ENCODE measurements at places on chromosomes 12 and 14.

- no peak for DNase-seq
Measured at GRCh38 chr12:39616251-39616650, 3.4 kb downstream of the ABCD2 start.

GRCh38 chr12:52251367-52252051 is 18.5 kb downstream of the KRT7 start:
- no peak for DNase-seq

DNA sequence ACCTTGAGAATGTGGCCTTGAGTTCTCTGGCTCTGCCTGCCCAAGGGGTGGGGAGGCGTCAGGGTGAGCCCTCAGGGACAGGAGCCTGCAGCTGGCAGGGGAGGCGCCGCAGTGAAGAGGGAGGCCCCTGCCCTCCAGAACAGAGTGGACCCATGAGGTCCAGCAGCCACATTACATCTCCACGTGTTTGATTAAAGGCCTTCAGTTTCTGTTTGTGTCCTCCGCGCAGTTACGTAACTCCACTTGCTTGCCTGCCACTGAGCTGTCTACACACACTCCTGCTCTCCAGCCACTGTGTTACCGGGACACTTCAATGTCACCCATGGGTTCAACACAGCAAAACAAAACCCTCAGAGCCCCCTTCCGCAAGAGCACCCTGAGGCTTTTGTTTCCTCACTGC is 70.4 kb downstream of the CHGA start:
- no peak for DNase-seq

DNA sequence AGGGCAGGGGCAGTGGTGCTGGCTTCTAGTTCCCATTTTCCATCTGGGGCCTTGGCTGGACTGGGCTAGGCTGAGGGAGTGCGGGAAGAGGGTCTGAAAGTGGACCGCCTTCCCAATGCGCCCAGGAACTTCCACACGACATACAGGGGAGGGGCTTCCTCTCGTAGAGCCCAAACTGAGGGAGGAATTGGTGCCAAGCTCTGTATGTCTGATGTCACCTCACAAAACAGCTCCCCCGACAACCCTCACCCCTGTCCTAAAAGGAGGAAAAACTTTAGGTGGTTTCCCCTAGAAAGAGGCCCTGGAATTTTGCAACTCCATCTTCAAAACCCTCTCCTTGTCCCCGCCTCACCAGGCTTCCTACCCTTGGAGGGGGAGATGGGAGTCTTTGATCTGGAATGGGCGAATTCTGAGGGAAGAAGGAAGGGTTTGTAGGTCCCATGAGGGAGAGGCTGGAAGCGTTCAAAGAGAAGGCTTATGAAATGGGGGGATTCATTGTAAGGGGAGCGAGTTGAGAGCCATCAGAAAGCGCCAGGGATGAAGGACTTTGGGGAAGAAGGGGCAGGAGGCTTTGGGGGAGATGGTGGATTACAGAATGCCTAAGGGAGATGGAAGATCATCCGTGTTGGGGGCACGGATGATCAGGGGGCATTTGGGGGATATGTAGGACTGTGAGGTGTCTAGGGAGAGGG is 844 bp downstream of the GLTP start:
- no peak for DNase-seq

GRCh38 chr14:73230051-73230450 is 7.3 kb upstream of the PAPLN start:
- DNase-seq, result no peak

- DNase-seq, result no peak
Measured at GRCh38 chr14:59925797-59926196, 5.9 kb downstream of the LRRC9 start.

- no peak for DNase-seq
Measured at GRCh38 chr12:11868027-11868426, 202.7 kb upstream of the BCL2L14 start.

GRCh38 chr12:59444932-59445331 is 150.9 kb upstream of the SLC16A7 start:
- no peak for DNase-seq

DNA sequence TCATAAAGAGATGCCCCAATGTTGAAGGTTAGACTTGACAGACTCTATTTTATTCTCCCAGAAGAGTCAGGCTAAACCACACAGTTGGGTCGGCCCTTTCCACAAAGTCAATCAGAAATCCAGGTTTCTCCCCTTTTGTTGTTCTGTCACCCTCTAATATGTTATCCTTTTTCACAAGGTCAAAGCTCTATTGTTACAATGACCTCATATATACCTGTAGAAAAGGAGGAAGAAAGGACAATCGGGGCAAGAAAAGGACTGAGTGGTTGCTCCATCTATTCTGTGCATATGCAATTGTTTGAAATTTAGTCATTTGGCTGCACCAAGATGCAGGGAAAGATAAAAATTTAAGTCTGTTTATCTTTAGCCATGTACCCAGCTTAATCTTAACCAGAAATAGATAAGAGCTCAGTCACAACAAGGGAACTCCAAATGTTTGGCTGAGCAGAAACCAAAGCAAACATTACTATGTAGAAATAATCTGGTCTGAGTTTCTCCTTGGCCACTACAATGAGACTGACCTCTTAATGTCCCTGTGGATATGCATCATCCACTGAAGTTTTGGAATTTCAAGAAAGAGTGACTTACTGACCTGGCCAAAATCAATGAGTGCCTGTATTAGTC is 503.7 kb downstream of the GALC start:
- DNase-seq, result no peak

DNA sequence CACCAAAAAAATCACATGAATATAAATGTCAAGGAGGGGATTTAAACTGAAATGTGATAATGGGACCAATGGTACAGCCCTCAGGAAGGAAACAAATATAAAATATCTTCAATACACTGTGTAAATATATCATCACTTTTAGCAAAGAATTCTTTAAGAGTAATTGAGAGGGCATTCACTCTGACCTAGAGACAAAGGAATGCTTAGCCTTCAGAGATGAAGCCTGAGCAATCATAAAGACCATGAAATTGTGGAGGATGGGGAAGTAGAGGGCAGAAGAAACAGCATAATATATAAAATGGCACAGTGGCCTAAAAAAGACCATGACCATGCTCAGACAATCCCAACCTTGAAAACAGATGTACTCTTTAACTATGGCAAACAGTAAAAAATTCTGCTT is 20.4 kb downstream of the YAF2 start:
- DNase-seq, result no peak

- DNase-seq, result no peak
Measured at GRCh38 chr14:71050227-71050823, 143.1 kb downstream of the PCNX1 start.

- no peak for DNase-seq
Measured at GRCh38 chr12:124388679-124389137, 93.8 kb downstream of the RFLNA start.

- DNase-seq, result no peak
Measured at GRCh38 chr12:38954238-38954873, 49.0 kb upstream of the CPNE8 start.

- no peak for DNase-seq
Measured at GRCh38 chr12:104653730-104654664, 197.2 kb downstream of the CHST11 start.

- no peak for DNase-seq
Measured at GRCh38 chr12:130619385-130620001, 96.6 kb downstream of the RIMBP2 start.

DNA sequence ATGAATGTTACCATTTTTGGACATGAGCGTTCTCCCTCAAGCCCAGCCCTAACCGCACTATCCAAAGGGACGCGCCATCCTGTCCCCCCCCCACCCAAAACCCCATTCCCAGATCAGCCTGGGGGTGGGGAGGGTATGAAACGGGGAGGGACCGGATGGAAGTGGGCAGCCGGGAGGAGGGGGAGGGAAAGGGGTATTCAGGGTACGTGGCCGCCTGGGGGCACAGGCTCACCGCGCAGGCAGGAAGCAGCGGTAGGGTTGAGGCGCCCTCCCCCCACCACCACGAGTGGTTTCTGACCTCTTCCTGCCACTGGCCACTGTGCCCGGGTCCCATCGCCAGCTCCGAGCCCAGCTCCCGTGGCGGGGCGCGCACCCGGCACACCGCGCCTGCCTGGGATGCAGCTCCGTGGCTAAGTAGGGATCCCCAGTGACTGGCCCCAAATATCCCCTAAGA is 1.4 kb downstream of the ACTN1 start:
- no peak for DNase-seq

DNA sequence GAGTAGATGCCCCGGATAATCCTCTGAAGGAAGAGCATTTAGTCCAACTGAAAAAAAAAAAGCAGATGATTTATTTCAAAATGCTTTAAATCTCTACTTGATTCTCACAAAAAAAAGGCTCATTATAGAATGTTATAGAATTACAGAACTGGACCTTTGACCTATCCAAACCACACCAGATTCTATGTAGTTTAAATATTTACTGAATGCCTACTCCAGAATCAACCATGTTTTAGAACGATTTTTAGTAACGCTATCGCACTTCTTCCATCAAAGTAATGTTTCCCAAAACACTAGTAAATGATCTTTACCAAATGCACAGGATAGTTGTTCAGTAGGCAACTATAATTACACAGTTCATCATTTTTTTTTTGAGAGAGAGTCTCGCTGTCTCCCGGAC is 2.6 kb downstream of the RPS29 start:
- no peak for DNase-seq

DNA sequence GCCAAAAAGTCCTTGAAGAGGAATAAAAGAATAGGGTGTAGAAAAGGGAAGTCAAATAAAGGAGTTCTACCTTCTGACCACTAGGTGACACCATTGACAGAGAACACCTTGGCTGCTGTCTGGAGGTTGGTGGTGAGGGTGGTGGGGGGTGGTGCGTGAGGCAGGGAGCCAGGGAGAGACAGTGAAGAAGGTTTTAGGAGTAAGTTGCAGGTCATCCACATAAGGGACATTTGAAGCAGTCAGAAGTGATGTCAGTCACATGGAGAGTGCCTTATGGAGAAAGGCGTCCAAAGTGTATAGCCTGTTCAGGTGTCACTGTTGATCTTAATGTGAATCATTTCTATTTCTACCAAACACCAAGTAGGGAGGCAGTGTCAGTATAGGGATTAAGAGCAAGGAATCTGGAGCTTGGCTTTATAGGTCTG is 279.3 kb upstream of the DDHD1 start:
- peak; percentile 20 for DNase-seq

GRCh38 chr12:112524676-112525425 is 106.1 kb downstream of the PTPN11 start:
- no peak for DNase-seq

GRCh38 chr12:50222275-50222783 is 55.2 kb upstream of the CERS5 start:
- no peak for DNase-seq

DNA sequence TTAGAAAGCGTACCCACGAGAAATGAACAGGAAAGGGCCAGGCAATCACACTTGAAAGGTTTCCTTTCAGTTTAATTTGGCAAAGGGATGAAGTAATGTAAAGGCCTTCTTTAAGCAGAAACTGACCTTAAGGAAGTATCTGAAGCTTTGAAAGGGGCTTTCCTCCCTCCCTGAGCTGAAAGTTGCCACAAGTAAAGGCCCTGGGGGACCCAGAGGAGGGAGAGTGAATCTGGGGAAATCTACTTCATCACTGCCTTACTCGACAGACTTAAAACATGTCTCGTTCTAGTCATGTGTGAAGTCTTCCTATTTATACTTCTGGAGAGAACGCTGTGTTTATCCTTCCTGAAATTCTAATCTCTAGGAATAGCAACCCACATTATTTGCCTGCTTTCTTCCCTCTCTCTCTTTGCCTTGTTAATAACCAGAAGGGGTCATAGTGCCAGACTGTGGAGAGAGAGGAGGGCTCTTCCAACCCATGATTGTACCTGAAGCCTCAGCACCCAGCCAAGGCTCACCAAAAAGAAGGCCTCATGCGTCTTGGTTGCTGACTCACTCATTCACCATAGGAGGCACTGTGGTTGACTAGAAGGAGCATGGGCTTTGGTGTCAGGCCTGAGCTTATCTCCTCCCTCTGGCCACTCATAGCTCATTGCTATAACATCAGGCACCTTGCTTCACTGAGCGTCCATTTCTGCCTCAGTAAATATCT is 10.2 kb upstream of the GPX2 start:
- no peak for DNase-seq

DNA sequence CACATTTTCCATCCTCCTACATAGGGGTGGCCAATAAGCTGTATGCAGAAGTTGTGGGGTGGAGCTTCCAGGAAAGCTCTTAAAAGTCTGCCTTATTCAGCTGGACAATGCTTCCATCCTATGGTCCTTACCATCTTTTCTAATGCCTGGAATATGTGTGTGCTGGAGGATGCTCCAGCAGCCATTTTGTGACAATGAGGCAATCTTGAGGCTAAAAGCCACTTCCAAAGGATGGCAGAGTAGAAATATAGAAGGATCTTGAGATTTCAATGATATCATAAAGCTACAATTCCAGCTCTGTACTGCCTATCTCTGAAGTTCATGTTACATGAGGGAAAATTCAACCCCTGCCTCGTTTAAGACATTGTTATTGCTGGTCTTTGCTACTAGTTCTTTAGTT is 95.7 kb downstream of the APAF1 start:
- no peak for DNase-seq

GRCh38 chr14:89616852-89617341 is 199.9 kb upstream of the FOXN3 start:
- no peak for DNase-seq

DNA sequence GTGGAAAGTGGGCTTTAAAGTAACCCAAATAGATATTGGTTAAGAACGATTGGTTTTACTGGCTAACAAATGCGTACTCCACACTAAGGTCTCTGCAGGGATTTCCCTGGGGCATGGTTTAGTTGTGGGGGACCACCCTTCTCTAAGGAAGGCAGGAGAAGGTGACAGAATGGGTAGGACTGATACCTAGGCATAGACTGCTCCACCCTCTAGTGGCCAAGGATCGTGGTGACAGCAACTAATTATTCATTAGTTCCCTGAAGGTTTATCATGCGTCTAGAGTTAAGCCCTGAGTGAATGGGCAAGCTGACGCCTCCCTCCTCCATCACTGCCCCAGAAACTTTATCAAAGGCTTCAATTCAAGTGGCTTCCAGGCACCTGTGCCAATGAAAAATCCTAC is 9.1 kb downstream of the FAM181A start:
- DNase-seq, result no peak

- DNase-seq, result no peak
Measured at GRCh38 chr12:132623072-132623869, 4.7 kb downstream of the P2RX2 start.

DNA sequence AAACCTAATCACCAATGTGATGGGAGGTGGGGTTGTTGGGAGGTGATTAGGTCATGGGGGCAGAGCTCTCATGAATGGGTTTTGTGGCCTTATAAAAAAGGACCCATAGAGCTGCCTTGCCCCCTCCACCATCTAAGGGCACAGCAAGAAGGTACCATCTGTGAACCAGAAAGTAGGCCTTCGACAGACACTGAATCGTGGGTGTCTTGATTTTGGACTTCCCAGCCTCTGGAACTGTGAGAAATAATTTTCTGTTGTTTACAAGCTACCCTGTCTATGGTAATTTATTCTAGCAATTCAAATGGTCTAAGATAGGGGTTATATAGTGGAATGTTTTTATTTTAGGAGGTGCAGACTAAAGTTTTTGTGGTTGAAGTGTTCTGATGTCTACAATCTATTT is 7.9 kb upstream of the SLC10A1 start:
- no peak for DNase-seq
